ENCODE measurements at places on chromosomes 12 and 14. TPM values are rescaled to one million over a fixed set of nuclear protein-coding genes. Genes with fewer than 3 reads are reported as not detected.

SLC6A12 gene
- not detected for total RNA-seq

SLC35F4 gene
- total RNA-seq: not detected

WDR20 gene
- total RNA-seq: 23.7 TPM

SINHCAF gene
- 32.0 TPM for total RNA-seq

GZMB gene
- not detected for total RNA-seq

AKAP5 gene
- 0.58 TPM for total RNA-seq

SLC5A8 gene
- total RNA-seq: not detected

KRT82 gene
- 0.29 TPM for total RNA-seq

INSM2 gene
- total RNA-seq: 0.07 TPM

NTF3 gene
- total RNA-seq: not detected

TRIAP1 gene
- total RNA-seq: 34.5 TPM

MYH6 gene
- not detected for total RNA-seq

C14orf132 gene
- 0.06 TPM for total RNA-seq

CLEC6A gene
- total RNA-seq: not detected

SIX4 gene
- 33.2 TPM for total RNA-seq

DEGS2 gene
- 1.6 TPM for total RNA-seq

DNA sequence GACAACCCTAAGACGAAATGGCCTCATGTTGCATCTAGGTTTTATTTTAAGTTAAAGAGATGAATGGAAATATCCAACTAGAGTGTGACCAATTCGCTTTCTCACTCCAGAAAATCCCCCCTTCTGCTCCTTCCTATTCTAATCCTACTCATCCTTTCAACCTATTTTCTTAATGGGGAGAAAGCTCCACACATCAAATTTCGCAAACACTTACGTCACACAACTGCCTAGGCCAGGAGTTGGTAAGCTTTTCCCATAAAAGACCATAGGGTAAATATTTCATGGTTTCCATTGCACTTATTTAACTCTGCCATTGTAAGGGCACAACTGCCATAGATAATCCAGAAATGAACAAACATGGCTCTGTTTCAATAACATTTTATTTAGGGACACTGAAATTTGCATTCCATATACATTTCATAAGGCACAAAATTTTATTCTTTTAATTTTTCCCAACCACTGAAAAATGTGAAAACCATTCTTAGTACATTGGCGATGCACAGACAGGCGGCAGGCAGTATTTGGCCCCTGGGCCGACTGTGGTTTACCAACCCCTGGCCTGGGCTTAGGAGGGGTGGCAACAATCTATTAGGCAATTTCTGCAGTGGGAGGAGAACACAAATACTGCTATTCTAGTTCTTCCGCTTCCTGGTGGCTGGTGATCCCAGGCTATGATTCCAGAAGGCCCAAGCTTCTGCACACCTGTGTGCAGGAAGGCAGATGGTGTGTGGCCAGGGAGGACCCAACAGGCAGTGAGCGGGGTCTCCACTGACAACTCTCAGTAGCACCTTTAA lies 67.2 kb upstream of the FOXN3 start:
- H3K4me3 ChIP-seq: no peak overlapping the region
- H3K27ac ChIP-seq: no peak overlapping the region

- no peak overlapping the region for H3K4me3 ChIP-seq
- DNase-seq: peak; percentile 86
- no peak overlapping the region for H3K27ac ChIP-seq
- H3K4me1 ChIP-seq: peaks cover 34% of the 10 kb centered on the region
Observed at GRCh38 chr12:52156757-52157565, 34.9 kb downstream of the KRT80 start.

DNA sequence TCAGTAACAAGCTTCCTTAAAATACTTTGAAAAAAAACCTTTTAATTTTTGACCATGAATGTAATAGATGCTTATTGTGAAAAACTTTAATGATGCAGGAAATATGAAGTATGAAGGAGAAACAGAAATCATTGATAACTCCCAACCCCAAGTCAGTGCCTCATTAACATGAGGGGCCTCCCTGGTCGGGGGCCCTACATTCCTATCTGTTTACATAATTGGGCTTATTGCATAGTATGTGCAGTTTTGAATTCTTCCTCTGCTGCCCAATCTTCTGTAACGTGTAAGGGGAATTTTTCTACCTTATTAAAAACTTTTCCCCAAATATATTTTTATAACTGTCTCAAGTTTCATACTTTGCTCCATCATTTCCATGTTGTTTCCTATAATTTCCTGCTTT lies 63.0 kb downstream of the SLC25A47 start:
- H3K27me3 ChIP-seq: no peaks in the 10 kb centered on the region
- peak overlapping the region; percentile 35 for H3K27ac ChIP-seq
- DNase-seq: no peak
- H3K36me3 ChIP-seq: no peaks in the 10 kb centered on the region
- H3K4me1 ChIP-seq: peaks cover 37% of the 10 kb centered on the region
- H3K4me3 ChIP-seq: no peak overlapping the region

GRCh38 chr14:61492474-61492873 lies 171.1 kb downstream of the PRKCH start:
- peak overlapping the region; percentile 77 for H3K27ac ChIP-seq
- no peaks in the 10 kb centered on the region for H3K27me3 ChIP-seq
- peaks cover 37% of the 10 kb centered on the region for H3K4me1 ChIP-seq
- DNase-seq: peak; percentile 50

GRCh38 chr14:21589317-21589716 lies 9.4 kb upstream of the OR10G3 start:
- no peak overlapping the region for H3K4me3 ChIP-seq
- no peaks in the 10 kb centered on the region for H3K36me3 ChIP-seq
- H3K4me1 ChIP-seq: no peaks in the 10 kb centered on the region
- peaks cover 16% of the 10 kb centered on the region for H3K27me3 ChIP-seq

DNA sequence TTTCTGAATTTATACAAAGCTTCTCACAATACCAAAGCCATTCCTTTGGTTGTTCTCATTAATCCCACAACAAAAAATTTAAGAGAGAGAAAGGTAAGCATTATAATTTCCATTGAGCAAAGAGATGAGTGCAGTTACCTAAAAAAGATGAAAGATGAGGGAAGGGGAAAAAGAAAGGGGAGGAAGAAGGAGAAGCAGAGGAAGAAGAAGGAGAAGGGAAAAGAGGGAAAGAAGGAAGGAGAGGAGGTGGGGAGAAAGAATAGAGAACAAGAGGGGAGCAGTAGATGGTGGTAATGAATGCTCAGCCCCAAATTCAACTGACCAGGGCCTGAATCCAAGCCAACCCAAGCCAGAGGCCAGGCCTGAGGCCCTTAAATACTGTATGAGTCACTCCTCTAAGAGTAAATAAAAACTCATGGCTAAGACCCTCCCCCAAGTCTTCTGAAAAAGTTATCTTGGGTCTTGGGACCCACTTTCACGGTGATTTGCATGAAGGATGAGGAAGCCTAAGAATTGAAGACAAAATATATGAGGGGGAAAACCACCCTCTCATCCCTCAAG lies 144.6 kb downstream of the ITPR2 start:
- H3K27ac ChIP-seq: no peak overlapping the region
- H3K36me3 ChIP-seq: 0 out of 2 replicates have a peak, but pooled peaks cover 3% of the 10 kb centered on the region
- H3K4me1 ChIP-seq: peaks cover 48% of the 10 kb centered on the region
- no peaks in the 10 kb centered on the region for H3K27me3 ChIP-seq

GRCh38 chr14:57769863-57770523 lies 95.9 kb downstream of the SLC35F4 start:
- no peak for DNase-seq
- peaks cover 54% of the 10 kb centered on the region for H3K27me3 ChIP-seq
- H3K36me3 ChIP-seq: no peaks in the 10 kb centered on the region
- no peak overlapping the region for H3K27ac ChIP-seq

GRCh38 chr12:57340104-57340503 lies 89.1 kb upstream of the STAC3 start:
- H3K36me3 ChIP-seq: 0 out of 2 replicates have a peak, but pooled peaks cover 2% of the 10 kb centered on the region
- H3K4me1 ChIP-seq: no peaks in the 10 kb centered on the region
- DNase-seq: no peak
- H3K27ac ChIP-seq: no peak overlapping the region

GRCh38 chr14:66972469-66972868 lies 216.8 kb upstream of the GARIN2 start:
- no peak overlapping the region for H3K4me3 ChIP-seq
- no peaks in the 10 kb centered on the region for H3K27me3 ChIP-seq
- peaks cover 2% of the 10 kb centered on the region for H3K36me3 ChIP-seq
- peaks cover 15% of the 10 kb centered on the region for H3K4me1 ChIP-seq

GRCh38 chr14:36217732-36218131 lies 41.2 kb upstream of the PTCSC3 start:
- peaks cover 27% of the 10 kb centered on the region for H3K27me3 ChIP-seq
- H3K4me3 ChIP-seq: no peak overlapping the region
- H3K36me3 ChIP-seq: no peaks in the 10 kb centered on the region
- H3K27ac ChIP-seq: no peak overlapping the region

DNA sequence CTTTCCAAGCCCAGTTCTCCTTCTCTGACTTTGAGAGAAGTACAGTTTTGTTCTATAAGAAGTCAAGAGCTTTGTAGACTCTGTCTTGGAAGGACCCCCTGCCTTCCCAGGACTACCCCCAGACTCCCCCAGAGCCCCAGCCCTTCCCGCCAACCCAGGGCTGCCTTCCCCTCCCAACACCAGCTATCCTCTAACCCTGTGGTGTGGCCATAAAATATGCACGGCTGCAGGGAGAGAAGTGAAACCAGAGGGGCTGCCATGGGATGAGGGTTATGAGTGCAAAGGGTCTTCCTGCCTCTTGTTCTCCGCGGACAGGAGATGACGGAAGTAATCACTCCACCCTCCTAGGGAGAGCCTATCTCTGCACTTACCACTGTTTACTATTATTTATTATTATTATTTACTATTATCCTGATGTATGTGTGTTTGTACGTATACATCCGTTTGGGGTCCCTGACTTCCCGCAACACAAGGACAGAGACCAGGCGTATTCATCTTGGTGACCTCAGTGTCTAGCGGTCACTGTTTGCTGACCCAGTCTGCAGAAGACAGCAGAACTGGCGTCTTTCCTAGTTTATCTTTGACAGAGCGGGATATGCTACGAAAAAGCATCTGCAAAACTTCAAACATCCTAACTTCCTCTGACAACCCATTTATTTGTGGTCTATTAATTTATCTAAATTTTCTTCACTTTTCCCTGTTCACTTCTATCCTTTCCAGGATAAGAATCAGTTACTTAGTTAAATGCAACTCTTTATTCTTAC lies 3.5 kb upstream of the SCNN1A start:
- no peaks in the 10 kb centered on the region for H3K36me3 ChIP-seq
- H3K27me3 ChIP-seq: no peaks in the 10 kb centered on the region
- H3K4me3 ChIP-seq: no peak overlapping the region
- peaks cover 47% of the 10 kb centered on the region for H3K4me1 ChIP-seq

- H3K36me3 ChIP-seq: no peaks in the 10 kb centered on the region
- H3K27me3 ChIP-seq: no peaks in the 10 kb centered on the region
- H3K4me3 ChIP-seq: no peak overlapping the region
Observed at GRCh38 chr12:46811185-46811584, 14.6 kb downstream of the SLC38A4 start.

- DNase-seq: peak; percentile 70
- peaks cover 11% of the 10 kb centered on the region for H3K4me1 ChIP-seq
- H3K27me3 ChIP-seq: no peaks in the 10 kb centered on the region
- peak overlapping the region; percentile 5 for H3K27ac ChIP-seq
Observed at GRCh38 chr12:38956337-38956736, 50.9 kb upstream of the CPNE8 start.

DNA sequence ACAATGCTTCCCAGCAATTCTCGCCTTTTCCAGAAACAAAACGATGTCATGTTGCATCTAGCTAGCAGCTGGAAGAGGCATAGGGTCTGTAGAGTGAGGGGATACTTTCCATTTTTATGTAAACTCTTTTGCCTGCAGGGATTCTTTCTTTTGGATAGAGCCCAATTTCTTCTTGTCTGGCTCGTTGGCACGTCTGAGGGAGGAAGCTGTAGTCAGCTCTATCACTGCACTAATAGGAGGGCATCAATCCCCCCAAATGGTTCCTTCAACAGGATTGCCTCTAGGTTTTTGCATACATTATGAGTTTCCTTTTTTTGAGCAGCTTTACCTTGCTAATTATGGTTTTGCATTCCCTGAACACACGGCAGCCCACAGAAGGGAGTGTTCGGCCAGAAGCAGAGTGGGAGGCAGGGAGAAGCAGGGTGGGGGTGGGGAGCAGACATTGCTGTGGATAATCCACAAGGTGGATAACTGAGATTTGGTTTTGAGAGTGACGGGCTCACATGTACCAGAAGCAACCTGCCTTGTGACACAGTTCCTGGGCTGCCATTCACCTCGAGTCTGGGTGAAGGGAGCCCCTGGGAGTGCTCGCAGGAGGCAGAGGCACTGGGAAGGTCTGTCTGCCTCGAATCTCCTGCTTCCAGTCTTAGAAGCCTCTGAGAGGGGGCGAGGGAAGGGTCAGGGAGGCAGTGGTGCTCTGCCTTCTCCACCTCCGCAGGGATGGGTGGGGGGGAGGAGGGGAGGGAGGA lies 24.5 kb downstream of the LRTM2 start:
- H3K27ac ChIP-seq: no peak overlapping the region
- H3K4me3 ChIP-seq: no peak overlapping the region
- H3K4me1 ChIP-seq: no peaks in the 10 kb centered on the region
- peaks cover 42% of the 10 kb centered on the region for H3K27me3 ChIP-seq
- no peaks in the 10 kb centered on the region for H3K36me3 ChIP-seq
- DNase-seq: no peak

- H3K27ac ChIP-seq: no peak overlapping the region
- H3K4me1 ChIP-seq: no peaks in the 10 kb centered on the region
- H3K27me3 ChIP-seq: no peaks in the 10 kb centered on the region
- no peaks in the 10 kb centered on the region for H3K36me3 ChIP-seq
- DNase-seq: no peak
Observed at GRCh38 chr12:33052141-33053051, 155.8 kb upstream of the PKP2 start.

DNA sequence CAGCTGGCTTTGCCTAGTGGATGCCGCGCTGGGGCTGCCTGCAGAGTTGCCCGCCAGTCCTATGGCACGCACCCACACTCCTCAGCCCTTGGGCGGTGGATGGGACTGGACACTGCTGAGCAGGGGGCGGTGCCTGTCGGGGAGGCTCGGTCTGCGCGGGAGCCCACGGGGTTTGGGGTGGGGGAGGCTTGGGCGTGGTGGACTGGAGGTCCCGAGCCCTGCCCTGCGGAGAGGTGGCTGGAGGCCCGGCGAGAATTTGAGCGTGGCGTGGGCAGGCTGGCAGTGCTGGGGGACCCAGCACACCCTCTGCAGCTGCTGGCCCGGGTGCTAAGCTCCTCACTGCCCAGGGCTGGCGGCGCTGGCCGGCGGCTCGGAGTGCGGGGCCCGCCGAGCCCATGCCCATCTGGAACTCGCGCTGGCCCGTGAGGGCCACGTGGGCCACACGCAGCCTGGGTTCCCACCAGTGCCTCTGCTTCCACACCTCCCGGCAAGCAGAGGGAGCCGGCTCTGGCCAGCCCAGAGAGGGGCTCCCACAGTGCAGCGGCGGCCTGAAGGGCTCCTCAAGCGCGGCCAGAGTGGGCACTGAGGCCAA lies 68.1 kb downstream of the ETNK1 start:
- no peak for DNase-seq
- no peaks in the 10 kb centered on the region for H3K4me1 ChIP-seq
- H3K27me3 ChIP-seq: no peaks in the 10 kb centered on the region
- no peaks in the 10 kb centered on the region for H3K36me3 ChIP-seq
- no peak overlapping the region for H3K4me3 ChIP-seq

DNA sequence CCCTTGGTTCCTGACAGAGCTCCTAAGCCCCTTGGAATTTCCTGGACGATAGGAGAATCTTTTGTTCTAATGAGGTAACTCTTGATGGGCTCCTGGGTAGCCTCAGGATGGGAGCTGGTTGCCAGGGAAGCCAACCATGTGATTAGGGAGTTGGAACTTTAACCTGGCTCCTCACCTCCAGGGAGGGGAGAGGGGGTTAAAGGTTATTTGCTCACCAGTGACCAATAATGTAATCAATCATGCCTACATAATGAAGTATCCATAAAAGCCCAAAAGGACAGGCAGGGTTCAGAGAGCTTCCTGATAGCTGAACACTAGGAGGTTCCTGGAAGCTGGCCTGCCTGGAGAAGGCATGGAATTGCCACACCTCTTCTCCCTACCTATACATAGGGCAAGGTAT lies 6.2 kb upstream of the CNOT2 start:
- no peak for DNase-seq
- H3K4me3 ChIP-seq: no peak overlapping the region
- H3K27me3 ChIP-seq: no peaks in the 10 kb centered on the region
- peaks cover 5% of the 10 kb centered on the region for H3K36me3 ChIP-seq
- H3K4me1 ChIP-seq: peaks cover 5% of the 10 kb centered on the region
